Stimulated activated CD8-positive, alpha-beta memory T cell treated with anti-CD3 and anti-CD28 coated beads, Interleukin-7, amount 100 ng/mL, for 24 hours (primary cell): ENCODE measurements at places on chromosomes 4 and X.

- no peak for DNase-seq
Observed at GRCh38 chr4:13704035-13704434, 76.5 kb upstream of the BOD1L1 start.

DNA sequence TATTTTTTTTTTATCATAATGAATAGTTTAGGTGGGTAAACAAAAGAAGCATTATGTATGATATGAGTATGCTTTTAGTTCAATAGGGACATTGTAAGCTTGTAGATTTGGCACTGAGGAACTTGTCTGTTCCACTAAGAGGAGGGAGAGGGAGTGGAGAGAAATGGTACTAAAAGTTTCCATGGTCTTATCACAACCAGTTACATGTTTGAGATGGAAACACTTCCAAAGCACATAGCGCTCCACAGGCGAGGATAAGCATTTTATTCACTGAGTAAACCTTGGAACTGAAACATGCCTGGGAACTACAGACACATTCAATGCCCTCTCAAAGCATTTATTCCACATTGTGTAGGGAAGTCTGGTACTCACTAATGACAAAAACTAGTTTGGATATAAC lies 15.5 kb downstream of the MYOZ2 start:
- no peak for DNase-seq

DNA sequence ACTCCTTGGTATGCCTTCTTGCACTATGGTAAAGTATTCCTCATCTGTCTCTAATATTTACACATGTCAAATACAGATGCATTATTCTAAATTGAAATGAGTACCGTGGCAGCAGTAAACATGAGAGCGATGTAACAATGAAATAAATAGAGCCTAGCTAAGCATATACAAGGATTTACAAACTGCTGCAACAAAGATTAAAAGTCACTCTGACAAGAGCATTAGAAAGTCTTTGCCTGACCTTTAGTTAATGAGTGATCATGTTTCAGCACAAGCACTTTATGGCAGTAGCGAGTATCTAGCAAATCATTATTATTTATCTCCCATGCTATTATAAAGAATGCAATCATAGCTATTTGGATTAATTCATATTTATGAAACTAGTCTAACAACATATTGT lies 547.0 kb upstream of the NDST4 start:
- DNase-seq = no peak

GRCh38 chrX:2707334-2707760 lies 16.3 kb downstream of the CD99 start:
- DNase-seq = no peak

DNA sequence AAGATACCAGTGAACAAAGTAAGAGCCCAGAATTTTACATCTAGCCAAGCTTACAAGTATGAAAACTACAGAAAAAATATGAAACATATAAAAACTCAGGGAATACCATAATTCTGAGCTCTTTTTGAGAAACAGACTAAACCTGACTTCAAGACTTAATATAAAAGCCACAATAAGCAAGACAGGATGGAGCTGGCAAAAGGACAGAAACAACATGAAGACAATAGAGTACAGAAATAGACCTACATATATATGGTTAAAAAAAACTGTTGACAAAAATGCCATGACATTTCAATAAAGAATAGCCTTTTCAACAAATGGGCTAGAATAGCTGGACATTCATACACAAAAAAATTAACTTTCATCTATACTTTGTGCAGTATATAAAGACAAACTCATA lies 49.4 kb downstream of the UBA6 start:
- DNase-seq = no peak

- no peak for DNase-seq
Observed at GRCh38 chrX:154489182-154489581, 1.2 kb downstream of the SLC10A3 start.

GRCh38 chr4:112109360-112110058 lies 35.7 kb upstream of the FAM241A start:
- no peak for DNase-seq

DNA sequence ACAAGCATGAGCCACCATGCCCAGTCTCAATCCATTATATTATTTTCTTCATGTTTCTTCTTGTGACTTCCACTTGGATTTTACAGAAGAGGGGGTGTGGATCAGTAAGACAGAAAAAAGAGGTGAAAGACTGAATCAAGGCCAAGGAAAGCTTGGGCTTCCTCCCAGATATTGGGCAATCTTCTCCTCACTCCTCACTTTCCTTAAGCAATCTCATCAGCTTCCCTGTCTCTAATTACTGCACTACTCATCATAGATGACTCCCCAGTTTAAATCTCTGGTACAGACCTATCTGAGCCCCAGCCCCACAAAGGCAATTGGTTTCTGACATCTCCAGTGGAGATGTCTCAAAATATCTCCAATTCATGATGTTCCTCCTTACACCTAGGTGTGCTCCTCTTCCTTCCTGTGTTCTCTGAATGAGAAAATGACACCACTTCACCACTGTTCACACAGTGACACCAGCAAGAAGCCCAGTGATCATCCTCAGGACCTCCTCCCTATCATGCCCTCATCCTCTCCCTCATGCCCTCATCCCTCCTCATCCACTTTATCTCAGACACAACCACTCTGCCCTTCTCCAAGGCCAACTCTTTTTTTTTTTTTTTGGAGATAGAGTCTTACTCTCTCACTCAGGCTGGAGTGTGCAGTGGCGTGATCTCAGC lies 44.8 kb upstream of the HERC6 start:
- DNase-seq = no peak

- DNase-seq = no peak
Observed at GRCh38 chr4:10239982-10240654, 123.5 kb upstream of the WDR1 start.

- DNase-seq = no peak
Observed at GRCh38 chrX:15043538-15043937, 170.3 kb downstream of the MOSPD2 start.

- DNase-seq = no peak
Observed at GRCh38 chr4:1793496-1793840, 375 bp downstream of the FGFR3 start.

GRCh38 chr4:161133586-161134276 lies 1030.1 kb downstream of the FSTL5 start:
- no peak for DNase-seq

GRCh38 chrX:97909245-97909644 lies 1025.5 kb downstream of the RPA4 start:
- DNase-seq = no peak

DNA sequence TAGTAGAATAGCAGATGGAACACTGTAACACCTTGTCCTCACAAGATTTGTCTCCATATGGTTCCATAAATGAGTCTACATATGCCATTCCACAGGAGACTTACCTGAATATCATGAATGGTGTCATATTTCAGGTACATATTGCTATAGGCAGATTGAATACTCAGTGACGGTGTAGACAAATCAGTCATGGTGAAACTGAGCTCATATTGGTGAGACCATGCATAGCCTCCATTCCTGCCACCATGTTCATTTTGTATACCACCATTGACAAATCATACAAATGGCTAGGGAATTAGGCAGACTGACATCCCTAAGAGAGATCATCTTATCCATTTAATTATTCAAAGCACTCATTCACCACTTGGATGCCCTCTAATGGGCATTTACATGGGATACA lies 38.0 kb upstream of the SPP1 start:
- DNase-seq = no peak

GRCh38 chrX:148574237-148574973 lies 74.0 kb downstream of the AFF2 start:
- no peak for DNase-seq

- DNase-seq = no peak
Observed at GRCh38 chr4:151117371-151117962, 18.0 kb downstream of the RPS3A start.

- DNase-seq = no peak
Observed at GRCh38 chr4:26685250-26685649, 101.4 kb downstream of the TBC1D19 start.

DNA sequence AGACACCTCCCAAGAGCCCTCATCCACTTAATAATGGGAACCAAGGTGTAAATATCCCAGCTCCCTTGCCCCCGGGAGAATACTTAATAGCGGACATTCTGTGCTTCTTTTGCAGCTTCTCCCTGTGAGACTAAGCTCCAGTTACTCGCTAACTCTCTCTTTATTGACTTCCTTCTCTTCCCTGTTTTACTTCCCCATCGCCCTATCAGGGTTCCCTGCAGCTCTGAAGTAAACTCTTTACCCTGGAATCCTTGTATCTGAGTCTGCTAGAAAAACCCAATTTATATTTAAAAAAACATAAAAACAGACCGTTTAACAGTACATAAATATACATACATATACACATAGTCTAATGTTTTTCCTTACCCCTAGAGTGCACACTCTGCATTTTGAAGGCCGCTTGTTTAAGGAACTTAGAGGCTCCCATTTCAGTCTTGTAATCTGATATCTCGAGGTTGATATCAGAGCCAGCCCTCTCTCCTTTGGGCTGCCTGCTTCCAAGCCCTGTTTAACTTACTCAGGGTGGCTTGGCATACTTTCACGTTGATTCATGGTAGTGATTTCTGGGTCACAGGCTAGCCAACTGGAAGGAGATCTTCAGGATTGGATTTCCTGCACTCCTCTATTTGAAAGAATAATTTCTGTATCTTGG lies 177.4 kb upstream of the SCML1 start:
- DNase-seq = no peak

DNA sequence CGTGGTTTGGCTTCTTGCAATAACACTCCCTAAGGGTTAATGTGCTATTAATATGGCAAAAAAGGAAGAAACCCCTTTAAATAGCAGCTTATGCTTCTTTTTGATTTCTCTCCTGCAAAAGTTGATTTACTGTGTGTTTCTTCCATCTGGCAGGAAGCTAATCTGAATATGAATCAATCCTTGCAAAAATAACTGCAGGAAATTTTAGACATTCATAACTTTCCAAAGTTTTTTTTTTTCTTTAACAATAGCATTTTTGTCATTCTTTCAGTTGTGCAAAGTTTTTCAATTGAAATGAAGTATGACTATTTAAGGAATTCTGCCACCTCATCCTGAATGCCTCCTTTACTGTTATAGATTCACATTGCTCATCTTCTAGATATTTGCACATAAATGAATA lies 115.6 kb downstream of the SPANXA1 start:
- no peak for DNase-seq

DNA sequence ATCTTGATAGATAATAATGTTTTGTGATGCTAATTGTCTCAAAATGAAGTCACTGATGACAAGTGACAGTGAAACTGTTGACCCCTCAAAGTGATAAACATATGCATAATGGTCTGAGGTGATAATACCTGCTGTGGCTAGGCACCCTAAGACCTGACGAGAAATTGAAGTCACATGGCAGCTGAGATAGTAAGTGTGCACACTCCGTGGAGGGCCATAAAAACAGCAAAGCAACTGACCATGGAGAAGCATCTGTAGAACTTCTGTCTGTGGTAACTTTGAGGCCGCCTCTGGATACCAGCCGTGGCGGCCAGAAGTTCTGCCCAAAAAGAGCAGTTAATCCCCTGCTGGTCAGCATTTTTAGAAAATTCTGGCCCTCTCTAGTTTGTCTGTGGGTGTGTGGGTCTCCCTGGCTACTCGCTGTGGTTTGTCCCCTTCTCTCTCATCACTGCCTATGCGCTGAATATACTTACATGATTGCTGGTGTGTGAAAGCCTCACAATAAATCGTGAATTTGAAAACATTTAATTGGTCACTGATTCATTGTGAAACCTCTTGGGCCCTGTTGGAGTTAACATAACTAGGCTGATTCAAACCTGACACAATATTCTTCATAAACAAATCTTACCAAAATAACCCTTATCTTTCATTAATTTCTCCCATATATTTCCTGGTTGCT lies 50.6 kb downstream of the CCDC149 start:
- no peak for DNase-seq

DNA sequence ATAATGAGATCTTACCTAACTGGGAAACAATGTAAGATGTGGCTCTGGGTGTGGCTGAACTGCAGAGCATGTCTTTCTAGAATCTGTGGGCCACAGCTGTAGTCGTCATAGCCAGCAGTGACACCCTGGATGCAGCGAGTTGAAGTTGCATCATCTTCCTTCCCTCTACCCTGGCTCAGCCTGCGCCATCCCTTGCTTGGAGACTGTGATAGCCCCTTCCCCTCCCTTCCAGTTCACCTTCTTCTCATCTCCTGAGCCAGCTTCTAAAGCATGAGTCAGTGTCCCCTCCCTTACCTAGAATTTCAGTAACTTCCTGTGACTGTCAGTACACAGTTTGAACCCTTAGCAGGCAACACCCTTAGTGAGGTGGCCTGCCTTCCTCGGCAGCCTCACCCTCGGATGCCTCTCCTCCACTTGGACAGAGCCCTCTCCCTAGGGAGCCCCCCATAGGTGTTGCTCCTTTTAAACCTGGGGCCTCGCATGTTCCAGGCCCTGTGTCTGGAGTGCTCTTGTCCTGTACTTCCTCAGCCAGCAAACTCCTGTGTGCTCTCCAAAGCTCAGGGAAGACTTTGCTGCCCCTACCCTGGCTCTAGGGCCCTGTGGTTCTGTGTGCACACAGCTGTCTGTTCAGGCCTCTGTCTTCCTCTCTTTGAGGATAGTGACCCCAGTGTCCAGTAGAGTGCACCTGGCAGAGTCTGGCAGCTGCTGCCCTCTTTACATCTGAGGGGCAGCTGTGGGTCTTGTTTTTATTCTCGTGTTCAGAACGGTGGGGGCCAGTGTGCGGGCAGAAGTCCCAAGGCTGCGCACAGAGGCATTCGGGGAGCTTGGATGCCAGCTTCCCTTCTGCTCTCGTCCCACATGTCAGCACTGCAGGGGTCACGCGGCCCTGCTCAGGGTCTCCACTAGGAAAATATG lies 43.7 kb upstream of the TADA2B start:
- DNase-seq = no peak

DNA sequence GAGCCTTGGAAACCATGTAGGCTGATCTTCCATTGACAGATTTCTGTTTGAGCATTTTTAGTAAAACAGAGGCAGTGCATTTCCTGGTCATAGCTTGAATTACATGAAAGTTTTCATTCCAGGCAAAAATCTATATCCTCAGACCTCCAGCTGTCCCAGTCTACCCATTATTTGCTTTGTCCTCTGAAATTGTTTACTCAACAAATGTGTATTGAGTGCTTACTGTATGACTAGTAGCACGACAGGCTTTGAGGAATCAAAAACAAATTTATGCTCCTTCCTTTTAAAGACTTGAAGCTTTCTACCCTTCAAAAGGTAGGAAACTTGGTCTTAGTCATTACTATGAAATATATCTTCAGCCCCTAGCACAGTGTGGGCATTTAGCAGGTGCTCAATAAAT lies 307.9 kb upstream of the IGFBP7 start:
- no peak for DNase-seq

GRCh38 chrX:104193485-104193884 lies 27.2 kb downstream of the FAM199X start:
- no peak for DNase-seq
